ENCODE measurements at places on chromosomes 5 and 9.
A peak's percentile ranks its signal among the peaks of the same experiment; 100 is the strongest.

DNA sequence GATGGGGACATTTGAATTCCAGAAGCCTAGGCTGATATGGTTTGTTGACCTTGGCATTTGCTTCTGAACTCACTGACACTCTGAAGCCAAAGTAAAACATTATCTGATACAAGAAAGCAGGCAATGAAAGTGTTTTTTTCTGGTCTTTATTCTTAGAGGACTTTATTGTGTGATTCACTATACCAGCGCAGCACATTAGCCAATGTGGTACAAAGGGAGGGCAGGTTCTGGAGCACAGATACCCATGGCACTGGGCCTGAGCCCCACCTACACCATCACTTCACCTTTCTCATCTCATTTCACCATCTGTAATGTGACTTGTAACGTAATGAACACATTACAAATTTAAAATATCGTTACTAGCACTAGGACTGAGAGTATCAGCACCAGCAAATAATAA lies 89.7 kb upstream of the ZNF366 start:
- H3K36me3 ChIP-seq: no peaks in the 10 kb centered on the region
- DNase-seq: no peak
- no peaks in the 10 kb centered on the region for H3K27me3 ChIP-seq
- H3K4me3 ChIP-seq: no peak overlapping the region
- H3K4me1 ChIP-seq: no peaks in the 10 kb centered on the region

DNA sequence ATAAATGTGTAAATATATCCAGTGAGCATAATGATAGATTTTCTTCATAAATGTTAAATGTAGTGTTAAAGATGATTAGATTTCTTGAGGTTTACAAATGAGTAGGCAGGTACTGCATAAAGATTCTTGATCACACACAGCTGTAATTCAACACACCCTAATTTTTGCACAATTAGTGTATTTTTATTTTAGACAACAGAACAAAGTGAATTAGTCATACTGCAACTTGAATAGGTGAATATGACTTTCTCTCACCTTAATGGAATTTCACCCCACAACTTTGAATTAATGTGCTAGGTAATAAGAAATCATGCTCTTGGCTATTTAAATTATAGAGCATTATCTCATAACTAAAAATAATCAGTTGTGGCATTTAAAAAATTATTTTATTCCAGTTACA lies 795.7 kb upstream of the ACO1 start:
- no peaks in the 10 kb centered on the region for H3K36me3 ChIP-seq
- no peak overlapping the region for H3K4me3 ChIP-seq
- DNase-seq: no peak
- no peaks in the 10 kb centered on the region for H3K27me3 ChIP-seq
- H3K4me1 ChIP-seq: no peaks in the 10 kb centered on the region

DNA sequence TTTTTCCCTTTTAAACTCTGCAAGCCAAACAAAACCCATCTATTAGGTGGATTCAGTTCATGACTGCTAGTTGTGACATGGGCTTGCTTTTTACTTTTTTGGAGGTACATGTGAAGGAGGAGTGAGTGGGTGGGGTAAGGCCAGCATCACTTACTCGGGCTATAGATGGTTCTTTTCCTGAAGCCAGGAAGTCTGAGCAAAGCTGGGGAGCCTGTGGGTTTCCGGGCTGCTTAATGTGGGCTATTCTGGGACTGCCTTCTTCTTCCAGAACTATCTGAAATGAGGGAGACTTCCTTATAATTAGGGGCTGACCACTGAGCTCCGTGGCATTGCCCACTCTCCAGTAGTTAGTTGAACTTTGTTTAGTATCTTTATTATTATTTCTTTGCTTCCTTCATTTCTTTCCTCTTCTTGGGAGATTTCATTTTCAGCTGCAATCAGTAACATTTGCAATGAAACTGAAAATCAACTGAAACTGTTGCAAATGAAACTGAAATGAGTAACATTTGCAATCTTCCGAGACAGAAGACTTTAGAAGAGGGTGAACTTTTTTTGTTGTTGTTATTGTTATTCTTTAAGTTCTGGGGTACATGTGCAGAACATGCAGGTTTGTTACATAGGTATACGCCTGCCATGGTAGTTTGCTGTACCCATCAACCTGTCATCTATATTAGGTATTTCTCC lies 204.9 kb downstream of the LRRC70 start:
- no peak overlapping the region for H3K27ac ChIP-seq
- no peak for DNase-seq
- no peaks in the 10 kb centered on the region for H3K4me1 ChIP-seq
- H3K27me3 ChIP-seq: no peaks in the 10 kb centered on the region

- H3K27me3 ChIP-seq: no peaks in the 10 kb centered on the region
- DNase-seq: no peak
- H3K27ac ChIP-seq: peak overlapping the region; percentile 50
- peaks cover 92% of the 10 kb centered on the region for H3K4me1 ChIP-seq
- H3K4me3 ChIP-seq: no peak overlapping the region
Measured at GRCh38 chr9:120916991-120917880, 9.4 kb downstream of the TRAF1 start.

DNA sequence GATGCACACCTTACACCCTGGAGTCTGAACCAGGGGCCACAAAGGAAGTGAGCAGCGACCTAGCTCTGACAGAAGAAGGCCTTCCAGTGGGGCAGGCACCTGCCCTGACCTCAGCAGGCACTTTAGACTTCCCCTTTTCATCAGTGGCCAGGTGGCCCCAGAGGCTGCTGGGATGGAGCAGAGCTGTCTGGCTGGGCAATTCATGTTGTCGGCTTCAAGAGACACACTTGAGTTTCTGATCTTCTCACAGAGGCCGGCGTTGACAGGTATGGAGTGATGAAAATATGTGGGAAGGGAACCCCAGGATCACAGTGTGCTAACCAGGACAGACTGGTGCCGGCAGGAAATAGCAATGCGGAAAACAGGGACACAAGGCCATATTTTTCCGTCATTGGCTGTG lies 375.5 kb downstream of the CTNND2 start:
- DNase-seq: no peak
- no peak overlapping the region for H3K4me3 ChIP-seq
- H3K4me1 ChIP-seq: no peaks in the 10 kb centered on the region
- H3K36me3 ChIP-seq: no peaks in the 10 kb centered on the region
- no peaks in the 10 kb centered on the region for H3K27me3 ChIP-seq

GRCh38 chr9:17387565-17387964 lies 191.3 kb upstream of the SH3GL2 start:
- H3K4me1 ChIP-seq: no peaks in the 10 kb centered on the region
- DNase-seq: no peak
- no peaks in the 10 kb centered on the region for H3K36me3 ChIP-seq

DNA sequence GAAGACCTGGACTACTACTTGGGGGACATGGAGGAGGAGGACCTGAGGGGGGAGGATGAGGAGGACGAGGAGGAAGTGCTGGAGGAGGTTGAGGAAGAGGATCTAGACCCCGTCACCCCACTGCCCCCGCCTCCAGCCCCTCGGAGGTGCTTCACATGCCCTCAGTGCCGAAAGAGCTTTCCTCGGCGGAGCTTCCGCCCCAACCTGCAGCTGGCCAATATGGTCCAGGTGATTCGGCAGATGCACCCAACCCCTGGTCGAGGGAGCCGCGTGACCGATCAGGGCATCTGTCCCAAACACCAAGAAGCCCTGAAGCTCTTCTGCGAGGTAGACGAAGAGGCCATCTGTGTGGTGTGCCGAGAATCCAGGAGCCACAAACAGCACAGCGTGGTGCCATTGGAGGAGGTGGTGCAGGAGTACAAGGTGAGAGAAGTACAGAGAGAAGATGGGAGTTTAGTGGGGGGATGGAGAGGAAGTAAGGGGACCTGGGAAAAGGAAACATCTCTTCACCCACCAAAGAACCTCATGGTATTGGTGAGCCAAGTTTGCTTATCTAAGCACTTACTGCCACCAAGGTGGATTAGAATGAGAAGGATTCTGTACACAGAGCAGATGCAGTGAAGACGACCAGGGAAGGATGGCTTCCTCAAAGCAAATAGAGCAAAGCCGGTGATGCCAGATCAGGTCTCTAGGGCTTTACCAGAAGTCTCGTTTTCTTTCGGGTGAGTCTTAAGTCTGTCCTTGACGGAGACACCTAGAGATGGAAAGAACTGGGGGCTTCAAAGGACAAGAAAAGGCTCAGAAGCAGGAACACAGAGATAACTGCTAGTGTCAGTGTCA lies 1.5 kb downstream of the TRIM41 start:
- H3K36me3 ChIP-seq: no peaks in the 10 kb centered on the region
- peak overlapping the region; percentile 97 for H3K27ac ChIP-seq
- H3K4me1 ChIP-seq: peaks cover 52% of the 10 kb centered on the region
- H3K27me3 ChIP-seq: no peaks in the 10 kb centered on the region
